T-helper 1 cell (primary cell): ENCODE measurements at places on chromosomes 12 and 14.

- DNase-seq, result no peak
Measured at GRCh38 chr14:55130196-55130550, 1.1 kb downstream of the LGALS3 start.

DNA sequence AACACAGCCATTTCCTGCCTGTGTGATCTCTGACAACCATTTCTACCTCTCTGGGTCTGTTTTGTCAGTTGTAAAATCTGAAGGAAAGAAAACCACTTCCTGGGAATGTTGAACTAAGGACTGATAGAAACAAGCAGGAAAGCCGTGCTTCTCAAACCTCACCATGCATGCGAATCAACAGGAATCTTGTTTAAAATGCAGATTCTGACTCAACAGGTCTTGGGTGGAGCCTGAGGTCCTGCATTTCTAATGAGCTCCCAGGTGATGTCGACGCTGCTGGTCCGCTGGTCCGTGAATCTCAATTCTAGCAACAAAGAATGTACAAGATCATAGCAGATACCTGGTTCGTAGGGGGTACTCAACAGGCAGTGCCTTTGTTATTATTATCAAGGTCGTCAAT lies 38.0 kb upstream of the GPATCH2L start:
- no peak for DNase-seq

DNA sequence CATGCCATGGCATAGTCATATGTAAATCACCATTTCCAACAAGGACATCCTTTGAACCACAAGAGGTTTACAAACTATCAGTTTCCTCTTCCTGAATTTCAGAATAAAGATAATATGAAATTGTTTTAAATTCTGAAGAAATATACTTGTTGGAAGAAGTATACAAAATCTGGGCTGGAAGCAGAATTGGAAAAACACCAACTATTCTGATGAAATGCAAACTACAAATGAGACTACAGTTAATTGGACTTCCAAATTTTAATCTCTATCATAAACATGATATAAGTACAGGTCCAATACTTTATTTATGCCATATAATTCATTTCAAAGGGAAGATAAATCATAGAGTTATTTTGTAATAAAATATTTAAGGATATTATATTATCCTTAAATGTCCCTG lies 80.1 kb downstream of the NOVA1 start:
- DNase-seq, result no peak

DNA sequence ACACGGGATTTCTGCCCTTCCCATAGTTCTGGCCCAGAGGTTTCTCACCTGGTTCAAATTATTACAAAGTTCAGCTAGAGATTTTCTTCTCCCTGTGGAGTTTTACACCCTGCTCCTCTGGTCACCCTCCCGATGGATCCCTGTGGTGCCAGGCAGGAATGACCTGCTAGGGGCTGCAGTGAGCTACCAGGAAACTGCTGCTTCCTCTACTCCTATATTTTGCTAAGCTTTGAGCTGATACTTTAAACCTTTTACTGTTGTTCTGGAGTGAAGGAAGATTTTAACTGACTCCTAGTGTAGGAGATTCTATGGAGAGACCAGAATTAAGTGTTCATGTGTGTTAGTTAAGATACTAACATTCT lies 30.4 kb upstream of the LRIG3 start:
- DNase-seq, result no peak

DNA sequence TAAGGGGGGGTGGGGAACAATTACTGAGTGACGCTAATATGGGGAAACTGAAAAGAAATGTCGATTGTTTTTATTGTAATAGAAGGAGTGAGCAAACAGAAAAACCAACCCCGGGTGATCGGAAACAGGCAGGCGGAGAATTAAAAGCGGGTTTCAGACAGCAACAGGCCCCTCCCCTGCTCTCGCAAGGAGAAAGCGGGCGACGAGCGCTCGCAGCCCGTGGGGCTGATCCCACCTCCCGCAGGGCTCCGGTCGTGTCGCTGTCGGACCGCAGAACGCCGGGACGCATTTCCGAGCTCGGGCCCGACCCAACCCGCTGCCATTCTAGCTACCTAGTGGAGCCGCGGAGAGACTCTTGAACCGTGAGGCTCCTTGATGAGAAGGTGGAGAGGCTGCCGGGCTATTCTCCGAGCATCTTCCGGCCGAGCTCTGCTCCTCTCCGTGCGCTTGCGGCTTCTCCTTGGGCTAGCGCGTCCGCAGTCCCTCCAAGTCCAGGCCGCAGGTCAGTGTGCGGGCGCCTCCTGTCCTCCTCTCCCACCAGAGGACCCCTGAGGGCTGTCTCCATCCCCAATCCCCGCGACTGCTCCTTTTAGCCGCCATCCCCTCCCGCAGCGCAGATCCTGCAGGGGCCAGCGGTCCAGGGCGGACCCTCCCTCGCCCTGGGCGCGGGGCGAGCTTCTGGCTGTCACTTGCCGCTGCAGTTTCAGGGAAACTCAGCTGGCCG lies 4.1 kb upstream of the PAX9 start:
- no peak for DNase-seq

DNA sequence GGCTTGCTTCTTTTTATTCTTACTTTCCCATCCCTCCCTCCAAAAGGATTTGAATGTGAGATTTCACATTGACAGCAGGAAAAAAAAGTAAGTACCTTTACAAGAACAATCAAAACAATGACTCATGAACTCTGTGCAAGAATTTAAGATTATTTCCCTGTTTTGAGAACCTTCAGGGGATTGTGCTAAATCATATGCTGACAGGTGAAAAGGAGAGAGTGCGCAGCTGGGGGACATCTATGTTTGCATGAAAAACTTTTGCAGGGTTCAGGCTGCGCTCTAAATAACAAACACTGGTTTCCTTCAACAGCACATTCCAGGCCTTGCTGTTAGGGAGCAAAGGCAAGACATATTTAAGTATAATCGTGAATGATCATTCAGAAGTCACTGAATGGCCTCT lies 27.3 kb downstream of the RERG start:
- DNase-seq, result no peak

DNA sequence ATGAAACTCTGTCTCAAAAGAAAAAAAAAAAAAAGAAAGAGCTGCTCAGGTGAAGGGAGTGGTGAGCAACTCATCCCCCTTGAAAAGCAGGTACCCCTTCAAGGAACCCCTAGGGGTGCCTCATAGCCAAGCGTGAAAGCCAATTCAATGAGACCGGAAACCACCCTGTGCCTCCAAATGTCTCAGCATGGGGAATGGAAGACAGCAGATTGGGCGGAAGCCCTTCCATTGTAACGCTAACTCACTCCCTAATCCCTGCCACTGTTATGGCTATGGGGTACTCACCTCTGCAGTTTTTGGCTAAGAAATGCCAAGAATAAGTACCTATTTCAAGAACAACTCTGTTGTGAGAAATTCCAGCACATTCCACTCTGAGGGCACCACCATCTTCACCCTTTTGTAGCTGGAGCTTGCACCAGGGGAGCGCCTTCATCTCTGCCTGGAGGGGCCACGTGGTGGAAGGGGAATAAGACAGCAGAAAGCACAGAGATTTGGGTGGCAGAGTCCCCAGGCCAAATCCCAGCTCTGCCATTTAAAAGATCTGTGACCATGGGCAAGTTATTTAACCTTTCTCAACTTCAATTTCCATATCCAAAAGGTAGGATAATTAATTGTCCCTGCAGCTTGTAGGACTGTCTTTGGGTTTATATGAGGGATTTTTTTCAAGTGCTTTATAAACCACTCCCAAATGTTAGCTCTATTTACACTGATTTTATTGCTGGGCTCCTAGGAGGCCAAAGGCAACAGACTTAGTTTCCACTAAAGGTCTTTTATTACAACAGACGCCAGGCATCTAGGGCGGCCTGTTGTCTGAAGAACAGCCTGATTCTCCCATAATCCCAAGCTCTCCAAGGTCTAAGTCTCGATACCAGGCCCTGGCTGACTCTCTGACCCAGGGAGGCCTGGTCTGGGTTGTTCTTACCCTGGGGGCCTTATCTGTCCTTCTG lies 63.9 kb downstream of the ITPK1 start:
- DNase-seq, result no peak

DNA sequence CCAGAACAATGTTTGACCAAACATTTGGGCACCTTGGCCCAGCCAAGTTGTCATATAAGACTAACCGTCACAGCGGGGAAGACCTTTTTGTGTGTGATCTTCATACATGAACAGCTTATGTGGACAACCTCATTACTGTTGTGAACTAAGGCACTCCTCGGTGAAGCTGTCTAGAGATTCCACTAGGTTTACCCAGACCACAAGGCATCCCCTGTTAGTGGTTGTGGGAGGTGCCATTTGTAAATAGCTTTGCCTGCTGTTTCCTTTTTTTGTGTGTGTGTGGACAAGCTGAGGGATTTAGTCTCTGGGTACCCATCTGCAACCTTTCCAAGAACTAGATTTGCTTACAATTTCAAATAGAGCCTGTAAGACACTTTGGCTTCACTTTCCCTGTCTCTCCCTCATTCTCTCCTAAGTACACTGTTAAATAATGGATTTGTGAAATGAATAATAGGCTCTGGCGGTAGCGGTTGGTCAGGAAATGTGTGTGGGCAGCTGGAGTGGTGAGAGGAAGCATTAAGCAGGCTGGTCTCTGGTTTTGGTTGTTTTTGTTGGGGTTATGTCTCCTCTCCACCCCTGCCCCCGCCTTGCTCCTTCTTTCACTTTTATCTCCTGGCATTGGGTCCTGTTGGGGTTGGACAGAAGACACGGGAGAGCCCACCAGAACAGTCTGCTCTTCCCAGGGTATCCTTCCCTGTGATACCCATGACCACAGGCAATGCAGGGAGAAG lies 727.6 kb downstream of the VRK1 start:
- no peak for DNase-seq

- no peak for DNase-seq
Measured at GRCh38 chr14:50775357-50775756, 55.6 kb downstream of the NIN start.

DNA sequence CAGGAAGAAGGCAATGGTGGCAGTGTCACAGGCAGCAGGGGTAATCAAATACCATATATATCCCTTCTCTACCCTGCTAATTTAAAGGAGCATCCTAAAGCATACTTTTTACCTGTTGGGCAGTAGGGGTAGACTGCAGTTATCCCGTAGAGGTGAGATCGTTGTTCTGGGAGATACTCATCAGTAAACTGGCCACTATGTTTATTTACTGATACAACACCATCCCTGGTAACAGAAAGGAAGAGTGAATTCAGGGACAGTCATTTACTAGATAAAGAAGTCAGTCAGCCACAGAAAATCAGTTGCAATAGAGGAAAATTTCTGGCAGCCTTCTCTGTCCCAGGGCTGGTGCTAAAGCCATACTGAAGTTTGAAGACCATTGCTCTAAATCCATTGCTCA lies 16.3 kb downstream of the RTRAF start:
- no peak for DNase-seq

DNA sequence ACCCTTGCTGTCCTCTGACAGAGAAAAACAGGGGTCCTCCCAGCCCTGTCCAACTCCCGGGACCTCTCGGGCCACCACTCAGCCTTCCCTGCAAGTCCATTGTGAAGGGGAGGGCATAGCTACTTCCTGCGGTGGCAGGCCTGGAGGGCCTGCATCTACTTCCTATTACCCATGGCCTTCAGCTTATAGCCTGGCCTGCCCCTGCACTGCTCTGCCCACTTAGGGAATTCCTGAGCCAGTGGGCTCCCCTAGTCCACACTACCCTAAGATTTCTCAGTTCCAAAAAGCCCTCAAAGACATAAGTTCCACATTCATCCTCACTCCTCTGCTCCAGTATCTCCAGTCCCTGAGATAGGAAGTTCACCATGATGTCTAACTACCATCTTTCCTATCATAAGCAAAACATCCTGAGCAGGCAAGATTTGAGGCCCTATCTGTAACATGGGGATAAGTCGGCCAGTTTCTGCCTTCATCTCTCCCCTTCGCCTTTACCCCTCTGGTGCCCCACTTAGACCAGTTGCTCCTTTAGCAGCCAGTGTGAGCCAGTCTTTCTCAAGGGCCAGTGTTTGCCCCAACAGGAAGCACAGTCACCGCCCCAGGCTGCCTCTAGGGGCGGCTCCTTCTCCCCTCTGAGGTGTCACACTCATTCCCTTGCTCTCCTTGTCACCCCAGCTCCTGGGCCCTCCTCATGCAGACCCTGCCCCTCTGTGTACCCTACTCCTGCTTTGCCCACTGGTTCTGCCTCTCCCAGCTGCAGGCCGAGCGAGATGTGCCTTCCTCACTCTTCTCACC lies 10.9 kb downstream of the HDAC7 start:
- DNase-seq, result no peak
